ENCODE measurements at places on chromosomes 6 and 20.

DNA sequence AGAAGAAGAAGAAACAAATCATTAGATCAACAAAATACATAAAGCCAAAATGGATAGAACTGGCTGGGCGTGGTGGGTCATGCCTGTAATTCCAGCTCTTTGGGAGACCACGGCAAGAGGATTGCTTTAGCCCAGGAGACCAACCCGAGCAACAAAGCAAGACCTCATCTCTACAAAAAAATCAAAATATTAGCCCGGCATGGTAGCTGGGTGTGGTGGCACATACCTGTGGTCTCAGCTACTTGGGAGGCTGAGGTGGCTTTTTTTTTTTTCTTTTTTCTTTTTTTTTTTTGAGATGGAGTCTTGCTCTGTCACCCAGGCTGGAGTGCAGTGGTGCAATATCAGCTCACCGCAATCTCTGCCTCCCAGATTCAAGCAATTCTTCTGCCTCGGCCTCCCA is 21.5 kb downstream of the NINL start:
- no peak for DNase-seq

GRCh38 chr6:151679081-151679480 is 128.4 kb upstream of the ESR1 start:
- no peak for DNase-seq

DNA sequence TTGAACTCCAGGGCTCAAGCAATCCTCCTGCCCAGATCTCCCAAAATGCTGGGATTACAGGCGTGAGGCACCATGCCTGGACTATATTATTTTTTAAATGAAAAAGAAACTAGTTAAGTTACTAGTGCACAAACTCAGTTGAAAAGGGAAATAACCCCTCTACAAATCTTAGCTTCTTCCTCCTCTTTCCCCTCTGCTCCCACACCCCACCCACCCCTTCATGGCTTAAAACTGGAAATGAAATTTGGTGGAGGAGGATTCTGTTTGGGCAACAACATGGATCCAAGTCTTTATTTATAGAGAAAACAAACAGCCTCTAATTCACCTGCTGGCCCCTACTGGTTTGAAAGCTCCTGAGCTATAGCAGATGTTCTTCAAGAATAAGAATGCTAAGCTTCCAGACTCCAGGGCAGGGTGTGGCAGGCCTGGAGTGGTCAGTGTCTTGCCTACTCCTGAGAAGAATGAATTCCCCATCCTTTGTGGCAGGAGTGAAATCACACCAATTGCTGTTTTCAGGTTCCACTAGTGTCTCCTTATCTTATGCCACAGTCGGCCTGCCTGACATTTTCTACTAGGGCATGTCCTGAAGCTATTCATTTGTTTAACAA is 73.5 kb downstream of the ZFP64 start:
- no peak for DNase-seq

DNA sequence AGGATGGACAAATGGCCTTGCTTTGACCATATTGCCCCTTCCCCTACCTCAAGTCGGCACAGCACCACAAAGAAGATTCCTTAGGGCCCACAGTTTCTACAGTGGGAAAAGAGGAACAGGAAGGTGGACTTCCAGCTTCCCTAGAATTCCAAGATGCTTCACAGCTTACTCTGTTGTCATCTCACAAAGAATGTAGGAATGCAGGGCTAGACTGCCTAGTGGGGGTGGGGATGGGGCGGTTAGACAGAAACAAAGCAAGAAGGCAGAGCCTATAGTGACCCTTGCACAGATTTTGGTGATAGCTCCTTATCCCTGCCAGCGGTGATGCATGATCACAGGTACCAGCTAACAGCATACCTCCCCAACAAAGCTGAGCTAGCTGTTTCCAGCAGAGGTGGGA is 607.6 kb upstream of the MAN1A1 start:
- no peak for DNase-seq

GRCh38 chr6:37239526-37239925 is 18.0 kb upstream of the TBC1D22B start:
- no peak for DNase-seq

DNA sequence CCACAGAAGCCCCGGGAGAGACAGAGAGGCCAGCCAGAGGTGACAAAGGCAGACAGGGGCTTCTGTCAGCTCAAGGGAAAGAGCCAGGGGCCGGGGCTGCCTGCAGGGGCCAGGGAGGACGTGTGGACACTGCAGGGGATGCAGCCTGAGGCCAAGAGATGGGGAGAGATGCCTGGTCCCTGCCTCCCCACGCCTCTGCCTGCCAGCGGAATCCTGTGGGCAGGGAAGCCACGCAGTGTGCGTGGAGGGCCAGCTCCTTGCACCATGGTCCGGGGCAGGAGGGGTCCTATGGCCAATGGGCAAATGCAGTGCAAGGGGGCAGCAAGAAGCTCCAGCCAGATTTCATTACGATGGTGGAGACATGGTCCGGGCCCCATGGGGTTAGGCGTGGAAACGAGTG is 224.9 kb downstream of the CDH4 start:
- DNase-seq, result no peak

DNA sequence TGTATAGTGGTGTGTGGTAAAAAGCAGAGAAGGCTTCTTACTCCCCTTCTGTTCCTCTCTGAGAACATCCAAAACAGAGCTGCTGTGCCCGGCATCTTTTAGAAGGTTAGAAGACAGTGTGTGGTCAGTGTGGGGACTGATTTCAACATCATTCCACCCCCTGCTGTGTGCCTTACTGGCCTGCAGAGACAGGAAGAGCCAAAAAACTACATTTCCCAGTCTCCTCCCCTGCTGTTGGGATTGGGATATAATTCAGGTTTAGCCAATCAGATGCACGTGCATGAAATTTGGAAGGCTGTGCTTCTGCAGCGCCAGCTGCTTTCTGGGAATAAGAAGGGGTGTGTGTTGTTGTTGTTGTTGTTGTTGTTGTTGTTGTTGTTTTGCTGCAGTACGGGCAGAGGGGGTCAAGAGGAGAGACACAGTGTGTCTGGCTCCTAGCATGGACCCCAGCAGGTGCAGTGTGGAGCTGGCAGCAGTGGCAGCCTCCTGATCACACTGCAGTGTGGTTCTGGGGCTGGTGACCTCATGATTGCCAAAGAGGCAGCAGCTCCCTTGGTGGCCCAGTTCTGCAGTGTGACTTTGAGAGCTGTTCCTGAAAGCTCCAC is 74.7 kb downstream of the MRPL14 start:
- no peak for DNase-seq

- DNase-seq, result no peak
These were observed 42.8 kb downstream of the MYH7B start for GRCh38 chr20:34998331-34998950.

- no peak for DNase-seq
These were observed 786 bp downstream of the ADRM1 start for GRCh38 chr20:62303340-62304226.

- DNase-seq, result no peak
These were observed 96.1 kb downstream of the PPP1R14C start for GRCh38 chr6:150238846-150239407.

DNA sequence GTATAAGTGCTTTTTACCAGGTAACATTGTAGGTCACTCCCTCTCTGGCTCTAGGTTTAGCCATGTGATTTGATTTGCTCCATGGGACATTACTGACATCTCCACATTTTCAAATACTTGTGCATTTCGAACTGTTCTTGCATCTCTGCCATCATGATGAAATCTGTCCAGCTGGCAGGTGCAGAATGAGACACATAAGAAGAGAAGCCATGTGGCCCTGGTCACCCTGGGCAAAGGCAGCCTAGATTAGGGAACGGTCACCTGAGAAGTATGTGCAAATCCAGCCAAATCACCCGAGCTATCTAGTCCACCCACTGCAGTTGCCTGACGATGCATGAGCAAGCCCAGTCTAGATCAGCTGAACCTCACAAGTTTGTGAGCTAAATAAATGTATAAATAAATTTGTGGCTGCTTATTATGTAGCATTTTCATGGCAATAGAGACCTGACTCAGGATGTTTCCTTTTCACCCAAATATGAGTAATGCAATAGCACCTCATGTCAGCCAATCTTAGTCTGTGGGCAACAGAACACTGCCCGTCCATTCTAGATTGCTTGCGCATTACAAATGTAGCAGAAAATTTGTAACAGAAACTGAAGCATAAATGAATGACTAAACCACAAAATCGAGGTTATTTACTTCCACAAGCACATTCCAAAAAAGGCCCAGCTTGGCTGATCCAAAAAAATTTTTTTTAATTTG is 115.2 kb downstream of the PAK5 start:
- DNase-seq, result no peak

DNA sequence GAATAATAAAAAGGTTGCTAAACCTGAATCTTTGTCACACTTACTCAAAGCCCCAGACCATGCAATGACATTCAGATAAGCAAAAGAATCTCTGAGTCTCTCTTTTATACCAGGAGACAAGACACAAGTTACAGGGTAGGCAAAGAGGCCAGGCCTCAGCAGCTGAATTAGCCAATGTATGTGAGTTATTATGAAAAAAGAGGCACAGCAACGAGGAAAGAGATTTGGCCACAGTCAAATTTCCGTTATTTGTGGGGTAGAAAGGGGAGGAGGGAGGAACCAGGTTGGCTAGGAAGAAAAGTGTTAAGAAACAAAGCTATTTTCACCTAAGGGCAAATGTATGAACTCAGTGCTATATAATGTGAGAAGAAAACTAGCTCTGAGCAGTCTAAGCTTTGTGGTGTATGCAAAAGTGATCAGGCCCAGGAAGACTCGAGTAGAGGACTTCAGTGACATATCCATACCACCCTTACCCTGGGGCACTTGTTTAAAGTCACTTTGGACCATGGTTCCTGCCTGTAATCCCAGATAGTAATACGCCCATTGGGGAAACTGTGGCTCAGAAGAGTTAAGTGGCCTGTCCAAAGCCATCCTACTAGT is 19.1 kb downstream of the IPCEF1 start:
- DNase-seq, result no peak

GRCh38 chr6:135104199-135104598 is 49.6 kb upstream of the HBS1L start:
- no peak for DNase-seq

- DNase-seq, result no peak
These were observed 239.4 kb downstream of the PTPRK start for GRCh38 chr6:128280960-128281359.

DNA sequence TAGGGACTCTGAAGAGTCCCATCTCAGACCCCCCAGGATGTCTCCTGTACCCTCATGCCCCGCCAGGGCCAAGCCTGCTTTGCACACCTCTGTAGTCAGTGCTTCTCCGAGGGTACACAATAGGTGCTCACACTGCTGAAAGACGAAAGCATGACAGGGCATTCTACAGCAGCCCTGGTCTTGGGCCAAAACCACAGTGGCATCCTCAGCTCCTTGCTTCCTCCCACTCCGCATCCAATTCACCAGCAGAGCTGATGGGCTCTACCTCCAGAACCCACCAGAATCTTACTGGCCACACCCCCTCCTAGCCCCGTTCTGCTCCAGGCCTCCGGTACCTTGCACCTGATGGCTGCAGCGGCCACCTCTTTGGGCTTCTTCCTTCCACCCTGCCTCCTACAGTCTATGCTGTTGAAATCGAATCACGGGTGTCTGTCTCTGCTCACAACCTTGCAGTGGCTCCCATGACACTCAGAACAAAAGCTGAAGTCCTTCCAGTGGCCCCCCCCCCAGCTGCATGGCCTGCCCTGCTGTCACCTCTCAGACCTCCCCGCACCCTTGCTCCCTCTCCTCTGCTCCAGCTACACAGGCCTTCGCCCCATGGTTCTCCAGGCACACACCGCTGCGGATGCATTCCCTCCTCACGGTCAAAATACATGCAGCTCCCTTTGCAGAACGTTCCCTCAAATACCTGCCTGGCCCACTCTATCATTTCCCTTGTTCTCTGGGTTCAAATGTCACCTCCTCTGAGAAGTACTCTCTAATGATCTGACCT is 1.2 kb downstream of the ANGPT4 start:
- no peak for DNase-seq

- DNase-seq, result no peak
These were observed 157.9 kb downstream of the KIF16B start for GRCh38 chr20:16415071-16416053.

DNA sequence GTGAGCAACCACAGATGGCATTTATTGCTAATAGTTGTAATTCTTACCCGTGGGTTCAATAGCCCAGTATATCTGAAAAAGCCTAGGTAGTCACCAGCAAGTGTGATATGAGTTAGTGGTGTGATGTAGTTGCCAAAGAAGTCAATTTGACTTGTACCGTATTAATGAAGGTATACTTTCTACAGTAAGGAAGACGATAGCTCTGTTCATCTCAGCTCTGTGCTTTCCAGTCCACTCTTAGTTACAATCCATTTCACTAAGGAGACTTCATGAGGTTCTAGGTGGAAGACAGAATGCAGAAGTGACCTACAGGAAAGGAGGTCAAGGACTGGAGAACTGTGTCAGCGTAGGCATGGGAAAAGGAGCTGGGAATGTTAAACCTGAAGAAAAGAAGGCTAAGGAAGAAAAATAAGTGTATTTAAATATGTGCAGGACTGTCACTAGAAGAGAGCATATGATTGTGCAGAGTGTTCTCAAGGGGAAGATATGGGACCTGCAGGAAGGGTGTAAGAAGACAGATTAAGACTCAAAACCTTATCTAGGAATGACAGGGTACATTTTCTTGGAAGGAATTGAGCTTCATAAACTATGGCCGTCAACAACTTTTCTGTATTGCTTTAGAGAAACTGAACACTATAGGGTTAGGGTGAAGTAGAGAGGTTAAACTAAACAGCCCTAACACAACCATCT is 116.9 kb upstream of the SCGN start:
- no peak for DNase-seq

DNA sequence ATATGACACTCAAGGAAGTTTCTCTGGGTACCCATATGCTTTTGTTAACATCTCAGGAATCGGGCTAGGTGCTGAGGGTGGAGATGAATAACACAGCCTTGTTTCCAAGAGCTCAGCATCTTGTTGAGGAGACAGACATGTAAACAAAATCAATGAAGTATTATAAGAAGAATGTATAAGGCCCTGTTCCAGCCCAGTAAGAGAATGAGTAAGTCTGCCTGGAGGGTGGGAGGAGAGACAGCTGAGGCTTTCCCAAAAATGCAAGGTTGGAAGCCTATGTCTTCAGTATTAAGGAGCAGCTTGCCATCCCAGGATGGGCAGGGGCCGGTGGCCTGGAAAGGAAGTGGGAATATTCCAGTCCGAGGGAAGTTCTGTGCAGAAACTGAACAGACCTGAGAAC is 615.3 kb upstream of the BTBD3 start:
- no peak for DNase-seq

DNA sequence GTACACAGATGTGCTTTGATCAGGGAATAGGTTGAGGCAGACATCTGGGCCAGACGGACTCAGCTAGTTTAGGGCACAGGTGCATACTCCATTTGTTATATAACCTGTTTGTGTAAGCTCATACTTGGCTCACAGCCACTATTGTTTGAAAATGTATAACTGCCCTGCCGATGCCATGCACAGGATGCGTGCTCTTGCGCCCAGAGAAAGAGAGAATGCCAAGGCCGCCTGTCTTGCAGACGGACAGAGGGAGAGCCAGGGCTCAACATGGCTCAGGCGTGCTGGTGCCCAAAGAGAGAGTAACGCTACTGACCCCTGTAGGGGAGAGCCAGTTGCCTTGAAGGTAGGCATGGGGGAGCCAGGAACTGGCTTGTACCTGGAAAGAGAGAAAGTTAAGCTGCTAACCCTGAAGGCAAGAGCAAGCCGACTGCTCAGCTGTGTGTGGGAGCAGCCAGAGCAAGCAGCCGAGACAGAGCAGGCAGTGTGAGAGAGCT is 57.7 kb downstream of the FAM229B start:
- no peak for DNase-seq

Data from midbrain (tissue), 1 donor.